Osteocyte (in vitro differentiated cells): ENCODE measurements at places on chromosomes 6 and 20. TPM values are rescaled to one million over a fixed set of nuclear protein-coding genes. Genes with fewer than 3 reads are reported as not detected.

- no peak overlapping the region for H3K27ac ChIP-seq
- no peak overlapping the region for H3K4me3 ChIP-seq
- H3K27me3 ChIP-seq, result no peaks in the 10 kb centered on the region
- no peaks in the 10 kb centered on the region for H3K36me3 ChIP-seq
- no peak for DNase-seq
- peaks cover 5% of the 10 kb centered on the region for H3K4me1 ChIP-seq
These were observed 71.7 kb upstream of the MAP3K4 start for GRCh38 chr6:160919723-160920440.

DNA sequence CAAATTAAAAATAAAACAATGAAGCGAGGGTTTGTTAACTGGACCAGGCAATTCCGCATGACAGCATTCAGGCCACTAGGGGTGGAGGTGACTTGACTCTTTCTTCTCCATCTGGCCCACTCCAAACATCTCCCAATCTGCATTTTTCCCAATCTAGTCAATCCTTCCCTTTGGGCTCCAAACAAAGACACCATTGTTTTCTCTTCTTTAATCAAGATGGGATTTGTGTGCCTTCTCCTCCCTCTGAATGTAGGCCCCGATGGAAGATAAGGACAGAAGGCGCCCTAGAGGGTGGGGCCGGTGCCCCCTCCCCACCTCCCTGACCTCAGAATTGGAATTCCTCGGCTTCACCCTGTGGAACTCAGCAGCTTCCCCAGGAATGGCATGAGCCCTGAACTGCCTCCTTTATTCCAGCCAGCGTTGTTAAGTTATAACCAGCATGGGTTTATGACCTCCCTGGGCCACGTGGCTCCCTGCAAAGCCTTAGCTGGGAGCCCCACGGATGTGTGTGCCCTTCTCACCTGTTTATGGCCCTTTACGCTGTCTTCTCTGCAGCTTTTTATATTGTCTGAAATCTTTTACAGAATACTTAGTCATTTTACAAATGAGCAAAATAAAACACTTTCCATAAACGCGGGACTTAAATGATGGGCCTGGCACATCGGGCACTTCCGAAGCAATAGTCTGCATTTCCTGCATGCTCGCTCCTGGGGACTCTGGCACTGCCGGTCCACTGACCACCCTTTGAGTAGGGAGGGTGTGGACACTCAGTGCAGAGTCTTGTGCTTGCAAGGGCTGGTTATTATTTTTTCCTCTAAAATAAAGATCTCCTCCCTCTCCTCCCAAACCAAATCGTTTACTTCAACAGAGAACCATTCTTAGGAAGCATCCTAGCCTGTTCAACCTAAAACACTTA is 24.5 kb downstream of the OVOL2 start:
- no peak for DNase-seq
- H3K36me3 ChIP-seq, result no peaks in the 10 kb centered on the region
- peaks cover 31% of the 10 kb centered on the region for H3K27me3 ChIP-seq
- H3K4me1 ChIP-seq, result no peaks in the 10 kb centered on the region

DNA sequence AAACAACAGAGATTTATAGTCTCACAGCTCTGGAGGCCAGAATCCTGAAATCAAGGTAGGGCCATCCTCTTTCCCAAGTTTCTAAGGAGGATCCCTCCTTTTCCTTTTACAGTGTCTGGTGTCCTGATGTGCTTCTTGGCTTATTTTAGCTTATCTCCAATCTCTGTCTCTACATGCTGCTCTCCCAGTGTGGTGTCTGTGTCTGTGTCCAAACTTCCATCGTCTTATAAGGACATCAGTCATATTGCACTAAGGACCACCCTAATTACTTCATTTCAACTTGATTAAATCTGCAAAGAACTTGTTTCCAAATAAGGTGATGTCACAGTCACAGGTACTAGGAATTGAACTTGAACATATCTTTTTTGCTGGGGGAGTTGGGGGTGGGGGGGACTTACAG is 529.6 kb downstream of the DHX35 start:
- H3K4me1 ChIP-seq, result no peaks in the 10 kb centered on the region
- DNase-seq, result no peak
- peaks cover 17% of the 10 kb centered on the region for H3K27me3 ChIP-seq
- no peak overlapping the region for H3K4me3 ChIP-seq
- H3K27ac ChIP-seq, result no peak overlapping the region

- H3K4me3 ChIP-seq, result no peak overlapping the region
- peaks cover 1% of the 10 kb centered on the region for H3K4me1 ChIP-seq
- H3K27me3 ChIP-seq, result no peaks in the 10 kb centered on the region
- no peak for DNase-seq
These were observed 508.1 kb downstream of the KIF16B start for GRCh38 chr20:16064989-16065707.

DNA sequence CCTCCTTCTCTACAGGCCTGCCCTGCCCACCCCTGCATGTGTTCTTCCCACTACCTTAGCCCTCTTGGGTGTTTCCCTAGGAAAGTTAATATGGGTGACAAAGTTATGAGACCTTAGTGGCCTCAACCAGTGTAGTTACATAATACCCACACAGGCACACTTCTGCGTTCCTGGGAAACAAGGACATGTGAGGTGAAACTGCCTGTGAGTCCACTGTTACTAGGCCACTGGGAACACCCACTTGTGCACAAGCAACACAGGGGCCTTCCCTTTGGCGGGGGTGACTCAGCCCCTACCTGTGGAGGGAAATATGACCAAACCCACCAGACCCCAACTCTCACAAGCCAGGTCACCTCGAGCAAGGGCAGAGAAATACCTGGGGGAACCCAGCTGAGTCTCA is 12.8 kb downstream of the PI16 start:
- H3K4me3 ChIP-seq, result no peak overlapping the region
- no peaks in the 10 kb centered on the region for H3K27me3 ChIP-seq
- peaks cover 34% of the 10 kb centered on the region for H3K36me3 ChIP-seq
- H3K27ac ChIP-seq, result no peak overlapping the region

The SLC22A16 gene
- total RNA-seq, result not detected in 2 replicates

DNA sequence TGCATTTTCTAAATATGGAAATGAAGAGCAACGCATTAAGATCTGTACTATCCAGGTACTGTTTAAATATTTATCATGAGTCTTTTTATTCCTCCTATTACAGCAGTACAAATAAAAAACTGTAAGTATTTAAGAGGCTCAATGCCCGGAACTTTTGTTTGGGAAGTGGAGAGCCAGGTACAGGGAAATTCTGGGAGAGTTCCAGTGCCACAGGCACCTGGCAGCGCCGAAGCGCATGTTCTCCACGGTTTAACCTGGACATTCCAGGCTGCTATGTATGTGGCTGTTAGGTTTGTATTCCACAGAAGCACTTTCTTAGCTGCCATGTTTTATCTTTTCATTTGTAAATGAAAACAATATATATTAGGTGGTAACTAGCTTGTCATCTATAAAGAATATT is 81.7 kb downstream of the PREP start:
- peaks cover 25% of the 10 kb centered on the region for H3K4me1 ChIP-seq
- no peak for DNase-seq
- no peaks in the 10 kb centered on the region for H3K27me3 ChIP-seq
